Activated naive CD4-positive, alpha-beta T cell treated with anti-CD3 and anti-CD28 coated beads, Interleukin-2, amount 50 U/mL, for 72 hours (primary cell): ENCODE measurements at places on chromosomes 1 and 21.

DNA sequence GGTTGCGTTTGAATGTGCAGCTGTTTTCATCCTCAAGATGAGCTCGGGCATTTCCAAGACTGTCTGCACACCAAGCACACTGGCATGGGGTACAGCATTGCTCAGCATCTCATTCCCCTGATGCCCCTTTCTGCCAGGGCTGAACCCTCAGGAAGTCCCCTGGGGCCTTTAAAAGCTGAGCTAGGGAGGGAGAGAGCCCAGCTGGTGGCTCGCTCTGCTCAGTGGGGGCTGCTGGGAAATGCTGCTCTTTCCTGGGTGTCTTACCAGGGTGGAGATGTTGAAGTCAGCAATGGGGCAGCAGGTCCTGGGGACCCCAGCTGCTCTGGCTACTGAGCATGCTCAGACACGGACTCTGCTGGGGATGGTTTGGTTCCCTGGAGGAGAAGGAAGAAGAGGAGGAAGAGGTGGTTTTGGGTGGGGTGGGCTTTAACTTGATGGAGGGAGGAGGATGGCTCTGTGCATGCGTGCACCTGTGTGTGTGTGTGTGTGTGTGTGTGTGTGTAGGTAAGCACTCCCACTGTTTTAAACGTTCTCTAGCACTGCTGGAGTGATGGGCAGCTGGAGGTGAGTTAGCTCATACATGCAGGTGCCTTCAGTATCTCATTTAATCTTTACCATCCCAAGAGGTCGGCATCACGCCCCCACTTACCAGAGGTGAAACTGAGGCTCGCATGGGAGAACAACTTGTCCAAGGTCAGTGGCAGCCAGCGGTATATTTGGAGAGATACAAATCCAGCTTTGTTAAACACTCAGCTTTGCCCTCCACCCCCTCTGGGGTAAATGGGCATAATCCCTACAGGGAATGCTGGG lies 40.9 kb downstream of the ACTL8 start:
- DNase-seq: no peak

- no peak for DNase-seq
Observed at GRCh38 chr1:75986478-75986877, 54.3 kb upstream of the ASB17 start.

DNA sequence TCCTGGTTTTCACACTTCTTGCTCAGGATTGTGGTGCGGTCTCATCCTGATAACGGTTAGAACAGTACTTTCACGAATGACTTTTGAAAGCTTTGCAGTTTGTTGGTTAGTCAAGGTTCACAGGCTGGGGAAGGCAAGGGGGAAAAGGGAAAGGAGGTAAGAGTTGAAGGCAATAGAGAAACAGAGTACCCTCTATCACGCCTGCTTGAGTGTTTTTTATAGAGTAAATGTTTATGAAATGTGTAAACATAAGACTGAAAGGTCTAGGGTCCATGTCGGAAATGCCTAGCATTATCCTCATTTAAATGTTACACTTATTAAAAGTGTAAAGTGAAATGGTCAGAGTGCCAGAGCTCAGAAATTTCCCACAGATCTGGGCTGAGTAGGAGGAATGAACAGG lies 167.4 kb downstream of the URB2 start:
- no peak for DNase-seq

DNA sequence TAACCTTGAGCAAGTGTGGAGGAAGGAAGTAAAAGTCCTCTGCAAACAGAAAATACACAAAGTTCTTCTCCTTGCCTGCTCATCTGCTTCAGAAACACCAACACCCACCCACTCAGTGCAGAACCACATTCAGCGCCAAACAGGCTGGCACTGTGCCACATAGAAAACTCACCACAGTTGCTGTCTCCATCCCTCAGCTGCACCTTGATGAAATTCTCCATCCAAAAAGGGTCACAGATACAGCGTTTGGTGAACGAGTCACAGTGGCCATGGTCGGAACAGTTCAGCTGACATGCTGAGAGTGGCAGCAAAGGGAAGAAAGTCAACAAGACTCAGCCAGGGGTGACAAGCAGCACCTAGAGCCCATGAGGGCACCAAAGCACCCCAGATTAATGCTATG lies 114.5 kb downstream of the KIAA0319L start:
- no peak for DNase-seq

DNA sequence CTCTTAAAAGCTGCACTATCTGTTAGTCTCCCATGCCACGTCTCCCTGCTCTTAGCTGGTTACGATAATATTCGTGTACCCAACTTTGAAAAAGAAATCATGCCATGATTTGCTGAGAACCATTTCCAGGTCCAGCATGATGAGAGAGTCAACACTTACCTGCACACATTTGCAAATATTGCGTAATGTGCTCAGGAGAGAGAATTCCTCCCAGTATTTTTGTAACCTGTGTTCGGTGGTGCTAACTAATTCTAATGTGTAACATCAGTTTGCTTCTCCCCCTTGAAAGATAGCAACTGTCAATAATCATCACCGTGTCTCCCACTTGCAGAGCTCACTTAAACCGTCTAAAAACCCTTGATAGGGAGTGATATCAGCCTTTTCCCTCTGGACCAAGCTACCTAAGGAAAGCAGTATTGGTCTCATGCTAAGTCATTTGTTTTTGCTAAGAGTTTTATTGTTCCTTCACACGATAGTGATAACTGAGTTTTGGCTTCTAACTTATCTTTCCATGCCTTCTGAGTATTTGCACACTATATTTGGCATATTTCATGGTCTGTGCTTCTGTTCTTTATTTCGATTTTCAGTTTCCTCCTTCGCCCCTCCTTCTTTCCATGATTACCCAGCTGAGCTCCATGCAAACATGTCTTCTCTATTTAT lies 61.1 kb upstream of the IRF2BP2 start:
- no peak for DNase-seq

- DNase-seq: no peak
Observed at GRCh38 chr1:172252321-172252720, 168.2 kb upstream of the C1orf105 start.
